ENCODE measurements at places on chromosomes 6 and 20. TPM values are rescaled to one million over a fixed set of nuclear protein-coding genes. Genes with fewer than 3 reads are reported as not detected.
A peak's percentile ranks its signal among the peaks of the same experiment; 100 is the strongest.

DNA sequence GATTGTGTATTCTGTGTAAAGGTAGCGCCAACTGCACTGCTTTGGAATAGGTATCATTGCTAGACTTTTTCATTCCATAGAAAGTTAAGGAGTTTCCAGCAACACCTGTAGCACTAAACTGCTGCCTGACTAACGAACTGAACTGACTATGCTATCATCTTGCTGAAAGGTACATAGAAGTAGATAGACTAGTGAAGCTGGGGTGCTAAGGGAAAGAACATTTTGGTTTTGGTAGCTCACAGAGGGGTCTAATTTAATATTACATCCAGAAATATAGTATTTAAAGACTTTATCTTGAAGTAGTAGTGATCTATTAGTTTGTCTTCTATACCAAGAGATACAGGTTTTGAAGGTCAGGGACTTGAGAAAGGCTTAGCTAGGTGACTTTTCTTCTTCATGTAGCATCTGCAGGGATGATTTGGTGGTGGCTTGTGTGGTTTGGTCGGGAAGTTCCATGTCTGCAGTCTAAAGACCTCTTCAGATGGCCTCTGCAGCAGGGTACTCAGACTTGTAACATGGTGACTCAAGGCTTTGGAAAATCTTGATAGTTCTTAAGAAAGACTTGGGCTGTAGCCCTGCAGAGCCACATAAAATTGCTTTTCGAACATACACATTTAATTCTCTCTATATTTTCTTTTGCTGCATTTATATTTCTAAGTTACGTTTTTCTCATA, 10.2 kb downstream of the SENP6 start:
- peak; percentile 60 for DNase-seq

DNA sequence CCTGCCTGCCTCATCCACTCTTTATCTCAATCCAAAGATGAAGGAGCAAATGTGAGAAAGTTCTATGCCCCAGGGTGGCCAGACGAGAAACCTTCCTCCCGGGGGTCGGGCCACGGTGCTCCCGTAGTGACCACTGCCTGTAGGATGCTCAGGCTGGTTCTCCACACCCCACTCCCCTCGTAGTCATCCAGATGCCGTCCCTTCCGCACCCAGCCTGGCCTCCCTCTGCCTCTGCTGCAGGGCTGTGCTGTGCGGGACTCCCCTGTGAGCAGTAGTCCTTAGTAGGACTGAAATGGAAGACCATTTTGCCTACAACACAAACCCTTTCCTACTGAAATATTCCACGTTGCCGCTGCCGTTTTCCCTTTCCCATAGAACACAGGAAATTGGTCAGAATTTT, 2.0 kb downstream of the TMC2 start:
- no peak for DNase-seq

- DNase-seq: no peak
Measured at GRCh38 chr6:43838276-43839036, 68.4 kb downstream of the VEGFA start.

The FABP7 gene
- not detected for total RNA-seq

The ADGB gene
- total RNA-seq: not detected

GRCh38 chr20:52076164-52076563, 115.4 kb downstream of the ZFP64 start:
- DNase-seq: no peak

- no peak for DNase-seq
Measured at GRCh38 chr20:15248618-15249395, 911.4 kb upstream of the FLRT3 start.

The BTNL2 gene
- total RNA-seq: not detected

The CAP2 gene
- total RNA-seq: not detected

GRCh38 chr20:59010995-59011873, 4.2 kb upstream of the CTSZ start:
- no peak for DNase-seq

GRCh38 chr6:144695858-144696533, 410.9 kb downstream of the UTRN start:
- DNase-seq: no peak

- no peak for DNase-seq
Measured at GRCh38 chr6:37244430-37245310, 12.9 kb upstream of the TBC1D22B start.

- DNase-seq: no peak
Measured at GRCh38 chr6:98653179-98653578, 181.2 kb upstream of the POU3F2 start.

- DNase-seq: peak; percentile 7
Measured at GRCh38 chr6:116764961-116765841, at the start of gene FAM162B. Gene FAM162B, minus strand, starts transcription at chr6:116765719. Its CDS starts 143 bp downstream, at chr6:116765576.

DNA sequence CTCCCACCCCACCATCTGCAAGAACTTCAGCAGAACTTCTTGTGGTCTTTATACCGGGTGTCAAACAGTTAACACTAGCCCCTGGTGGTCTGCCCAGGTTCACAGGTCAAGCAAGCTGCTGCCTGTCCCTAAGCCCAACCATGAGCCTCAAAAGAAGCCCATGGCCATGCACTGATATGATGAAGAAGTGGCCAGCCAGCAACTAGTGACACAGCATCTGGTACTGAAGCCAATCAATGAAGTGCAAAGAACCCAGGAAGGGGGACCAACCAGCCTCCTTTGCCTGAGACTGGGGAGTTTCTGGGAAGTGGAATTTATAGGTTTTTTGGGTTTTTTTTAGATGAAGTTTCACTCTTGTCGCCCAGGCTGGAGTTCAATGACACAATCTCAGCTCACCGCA, 127.8 kb downstream of the MAFB start:
- DNase-seq: no peak

The CAGE1 gene
- total RNA-seq: 0.10 TPM
